ENCODE measurements at places on chromosomes 5 and 9.
A peak's percentile ranks its signal among the peaks of the same experiment; 100 is the strongest.

DNA sequence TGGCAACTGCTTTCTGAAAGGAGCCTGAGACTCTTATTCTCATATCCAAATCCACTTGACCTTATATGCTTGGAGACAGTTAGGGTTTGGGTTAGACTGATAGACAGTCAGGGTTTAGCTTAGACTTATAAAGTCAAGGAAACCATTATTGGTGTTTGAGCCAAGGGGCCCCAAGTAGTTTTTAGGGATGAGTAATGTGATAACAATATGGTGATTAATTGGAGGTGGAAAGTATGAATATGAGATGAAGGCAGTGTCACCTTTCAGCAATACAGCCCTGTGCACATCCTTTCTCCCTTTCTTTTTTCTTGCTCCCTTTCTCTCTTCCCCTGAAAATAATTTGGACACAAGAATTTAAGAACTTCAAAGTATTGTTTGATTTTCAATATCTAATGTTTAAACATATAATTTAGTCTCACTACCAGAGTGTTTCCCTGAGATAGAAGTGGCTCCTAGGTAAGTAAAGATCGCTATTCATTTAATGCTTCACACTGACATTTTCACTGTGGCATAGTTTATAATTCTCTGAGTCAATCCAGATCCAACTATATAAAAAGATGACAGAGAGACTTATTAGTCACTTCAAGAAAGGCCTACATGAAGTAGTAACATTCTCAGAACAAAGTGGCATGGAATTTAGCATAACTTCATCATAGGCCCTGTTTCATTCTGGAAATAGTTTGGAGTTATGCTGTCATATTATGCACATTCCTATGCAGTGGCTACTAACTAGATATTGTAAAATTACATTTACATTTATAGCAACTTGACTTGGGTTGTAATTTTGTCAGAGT lies 200.8 kb downstream of the CHSY3 start:
- no peak for DNase-seq

GRCh38 chr5:132595624-132596023 lies 38.8 kb downstream of the RAD50 start:
- DNase-seq = no peak

DNA sequence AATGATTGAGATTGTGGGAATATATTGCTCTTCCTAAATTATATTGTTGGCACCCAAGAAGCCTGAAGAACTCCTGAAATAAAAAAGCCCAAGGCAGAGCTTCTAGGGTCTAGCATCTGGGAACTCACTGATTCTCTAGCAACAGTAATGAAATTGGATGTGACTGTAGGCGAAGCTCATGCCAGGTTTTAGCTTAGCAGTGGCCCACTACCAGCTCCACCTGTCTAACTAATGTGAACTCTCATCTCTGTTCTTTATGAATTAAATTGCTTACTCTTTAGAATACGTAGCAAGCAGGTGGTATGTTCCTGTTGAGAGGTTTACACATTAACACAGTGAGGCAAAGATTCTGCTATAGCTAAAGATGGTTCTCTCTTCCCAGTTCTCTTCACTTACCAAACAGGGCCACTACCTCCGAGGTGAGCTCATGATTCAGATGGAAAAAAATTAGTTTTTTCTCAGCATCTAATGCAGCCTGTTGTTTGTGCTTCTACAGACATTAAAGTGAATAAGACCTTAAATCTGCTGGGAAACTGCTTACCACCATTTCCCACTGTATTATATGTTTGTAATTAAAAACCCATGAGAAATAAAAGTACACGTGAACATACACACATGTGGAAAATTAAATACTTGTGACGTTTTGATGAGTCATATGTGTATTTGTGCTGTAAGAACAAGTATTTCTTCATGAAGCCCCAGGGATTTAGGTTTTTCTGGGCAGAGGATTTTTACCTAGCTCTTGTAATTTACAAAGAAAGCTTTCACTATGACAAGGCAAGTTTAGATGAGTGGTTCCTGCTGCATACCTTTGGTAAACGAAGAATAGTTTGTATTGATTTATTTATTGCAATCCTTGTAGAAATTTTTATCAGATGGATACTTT lies 360.1 kb downstream of the KDM4C start:
- peak; percentile 28 for DNase-seq

GRCh38 chr5:74212336-74212735 lies 428.2 kb downstream of the ENC1 start:
- no peak for DNase-seq

GRCh38 chr9:134130503-134131375 lies 5.1 kb upstream of the WDR5 start:
- no peak for DNase-seq

DNA sequence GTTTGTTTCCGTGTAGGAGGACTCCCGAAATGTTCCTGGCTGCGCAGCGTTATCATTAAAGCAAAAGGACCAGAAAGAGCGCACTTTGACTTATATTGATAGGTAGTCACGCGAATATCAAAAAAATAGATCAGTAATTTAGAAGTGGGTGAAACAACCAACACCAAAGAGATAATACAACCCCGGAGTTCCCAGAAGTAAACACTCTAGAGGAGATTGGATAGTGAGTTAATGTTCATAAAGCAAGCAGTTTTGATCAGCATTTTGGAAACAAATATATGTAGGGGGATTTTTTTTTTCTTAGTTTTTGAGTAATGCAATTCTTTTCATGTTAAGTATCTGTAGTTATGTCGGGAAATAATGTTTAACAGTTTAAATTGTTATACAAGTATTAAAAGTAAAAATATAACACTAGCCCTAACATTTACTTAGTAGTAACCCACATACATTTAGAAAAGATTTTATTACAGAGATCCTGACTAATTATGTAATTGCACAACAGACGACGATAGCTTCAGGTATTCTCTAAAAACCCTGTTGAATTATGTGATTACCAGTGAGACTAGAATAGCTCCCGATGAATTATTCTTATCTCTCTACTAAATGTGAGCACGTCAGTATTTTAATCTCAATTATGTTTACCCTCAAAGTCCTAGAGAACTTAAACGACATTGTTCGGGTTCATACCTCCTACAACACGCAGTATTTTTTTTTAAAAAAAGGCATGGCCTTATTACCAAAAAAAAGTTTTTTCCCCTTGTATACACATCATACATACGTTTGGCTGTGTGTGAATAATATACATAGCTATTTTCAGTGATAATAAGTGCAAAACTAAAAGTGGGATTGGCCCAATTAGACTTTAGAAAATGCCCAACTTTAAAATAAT lies 9.4 kb upstream of the NFIB start:
- DNase-seq = no peak

DNA sequence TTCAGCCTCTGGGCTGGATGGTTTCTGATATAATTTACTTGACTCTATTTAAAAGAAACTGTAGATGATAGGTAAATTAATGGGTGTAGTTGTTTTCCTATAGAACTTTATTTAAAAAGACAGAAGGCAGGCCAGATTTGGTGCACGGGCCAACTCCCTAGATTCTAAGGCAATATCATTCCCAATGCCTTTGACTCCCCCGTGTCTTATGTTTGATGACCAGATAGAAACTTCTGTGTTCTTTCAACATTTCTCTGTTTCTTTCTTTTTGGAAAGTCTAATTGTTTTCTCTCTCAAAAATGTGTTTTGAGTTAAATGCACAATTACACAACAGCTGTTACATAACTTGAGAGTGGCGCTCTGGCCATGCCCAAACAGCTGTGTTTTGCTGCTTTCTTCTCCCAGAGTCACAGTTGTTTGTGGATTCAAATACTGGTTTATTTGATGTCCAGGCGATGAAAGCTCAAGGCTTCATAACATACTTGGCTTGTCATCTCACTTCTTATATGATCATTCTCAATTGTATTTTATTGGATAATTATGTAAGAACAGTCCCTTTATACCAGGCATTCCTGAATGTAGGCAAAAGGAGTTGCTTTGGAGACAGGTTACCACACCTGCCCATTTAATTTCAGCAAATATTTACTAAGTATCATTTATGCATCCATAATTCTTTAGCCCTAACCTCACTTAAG lies 1.7 kb upstream of the ALDH1A1 start:
- no peak for DNase-seq

DNA sequence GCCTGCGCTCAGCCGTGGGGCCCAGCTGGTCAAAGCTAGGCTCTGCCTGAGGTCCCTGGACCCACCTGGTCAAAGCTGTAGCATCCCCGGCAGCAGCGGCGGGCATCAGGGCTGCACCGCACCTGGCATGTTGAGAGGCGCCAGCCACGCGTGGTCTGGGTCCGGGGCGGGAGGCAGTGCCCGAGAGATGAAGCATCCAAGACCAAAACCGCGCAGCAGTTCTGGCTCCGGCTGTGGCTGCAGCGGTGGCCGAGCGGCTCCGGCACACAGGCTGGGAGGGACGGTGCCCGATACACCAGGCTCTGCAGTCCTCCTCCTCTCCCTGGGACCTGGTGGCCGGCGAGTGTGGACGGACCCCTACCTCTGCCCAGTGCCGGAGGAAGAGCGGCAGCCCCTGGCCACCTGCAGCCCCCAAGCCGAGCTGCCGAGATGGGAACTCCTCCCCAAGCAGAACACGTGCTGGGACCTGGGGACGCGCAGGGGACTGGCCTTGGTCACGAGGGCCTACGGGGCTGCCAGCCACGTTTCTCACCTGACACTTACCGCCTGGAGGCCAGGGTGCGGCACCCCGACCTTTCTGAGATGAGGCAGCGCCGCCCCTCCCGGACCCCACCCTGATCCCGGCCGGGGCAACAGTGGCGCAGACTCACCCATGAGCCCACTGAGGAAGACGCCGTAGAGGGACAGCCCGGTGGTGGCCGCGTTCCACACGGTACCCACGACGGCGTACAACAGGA lies 33.0 kb downstream of the SLC9A3 start:
- no peak for DNase-seq

- no peak for DNase-seq
Measured at GRCh38 chr9:135997090-135998015, 36.2 kb upstream of the UBAC1 start.

- DNase-seq = no peak
Measured at GRCh38 chr9:37331871-37332270, 90.6 kb upstream of the GRHPR start.

DNA sequence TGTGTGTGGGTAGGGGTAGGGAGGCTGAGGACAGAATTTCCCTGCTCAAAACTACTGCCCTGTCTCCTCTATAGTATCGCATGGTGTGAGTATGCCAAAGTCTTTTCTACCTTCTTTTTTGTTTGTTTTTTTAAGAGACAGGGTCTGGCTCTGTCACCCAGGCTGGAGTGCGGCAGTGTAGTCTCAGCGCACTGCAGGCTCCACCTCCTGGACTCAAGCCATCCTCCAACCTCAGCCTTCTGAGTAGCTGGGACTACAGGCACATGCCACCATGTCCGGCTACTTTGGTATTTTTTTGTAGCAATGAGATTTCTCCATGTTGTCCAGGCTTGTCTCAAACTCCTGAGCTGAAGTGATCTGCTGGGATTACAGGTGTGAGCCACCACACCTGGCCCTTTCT lies 2.5 kb downstream of the SRP19 start:
- DNase-seq = no peak

DNA sequence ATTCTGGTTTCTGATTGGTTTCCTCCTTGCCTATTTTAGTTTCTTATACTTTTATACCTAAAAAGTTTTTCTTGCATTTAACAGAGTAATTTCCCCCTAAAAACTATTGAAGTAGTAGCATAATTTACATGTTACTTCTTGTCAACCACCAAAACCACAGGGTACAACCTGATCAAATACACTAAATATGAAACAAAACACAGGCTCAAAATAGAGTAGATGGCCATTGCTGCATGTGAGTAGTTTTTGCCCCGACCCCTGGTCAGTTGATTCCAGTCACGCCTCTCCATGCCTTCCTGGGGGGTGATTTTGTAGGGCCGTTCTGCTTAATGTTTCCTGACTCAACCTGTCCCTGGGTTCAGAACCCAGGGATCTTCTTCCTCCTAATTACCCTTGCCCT lies 101.8 kb downstream of the TLE4 start:
- DNase-seq = no peak

GRCh38 chr9:40925149-40925548 lies 203.3 kb downstream of the FOXD4L6 start:
- no peak for DNase-seq

- no peak for DNase-seq
Measured at GRCh38 chr9:80492221-80492620, 920.5 kb downstream of the TLE4 start.

DNA sequence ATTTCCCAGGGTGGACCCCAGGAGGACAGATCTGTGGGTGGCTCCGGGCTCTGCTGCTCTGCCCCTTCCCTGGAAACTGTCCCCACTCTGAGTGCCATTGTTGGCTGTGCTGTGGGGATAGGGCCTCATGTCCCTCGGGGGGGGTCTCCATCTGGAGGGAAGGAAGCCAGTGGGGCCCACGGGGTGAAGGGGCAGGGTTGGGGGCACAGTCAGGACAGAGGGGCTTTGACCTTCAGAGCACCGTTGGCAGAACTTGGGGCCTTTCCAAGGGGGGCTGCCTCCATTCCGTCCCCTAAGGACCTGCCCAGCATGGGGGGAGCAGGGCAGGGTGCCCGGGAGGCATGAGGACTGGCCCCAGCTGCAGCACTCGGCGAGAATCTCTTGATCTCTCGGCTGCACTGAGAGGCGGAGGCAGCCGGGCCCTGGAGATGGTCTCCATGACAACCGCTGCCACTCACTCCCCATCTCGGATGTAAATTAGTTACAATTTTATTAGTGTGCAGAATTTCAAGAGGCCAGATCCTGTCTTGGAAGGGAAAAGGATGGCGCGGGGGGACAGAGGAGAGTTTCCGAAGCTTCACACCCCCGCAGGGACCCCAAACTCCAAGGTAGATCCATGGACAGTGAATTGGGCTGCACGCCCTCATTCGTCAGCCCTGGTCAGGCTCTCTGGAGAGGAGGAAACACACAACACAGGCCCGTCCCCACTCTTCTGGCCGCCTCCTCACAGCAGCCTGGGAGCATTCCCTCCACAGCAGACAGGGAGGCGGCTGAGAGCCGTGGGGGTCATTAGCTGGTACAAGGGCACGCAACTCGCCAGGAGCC lies 216.2 kb upstream of the IER5L start:
- DNase-seq = no peak

GRCh38 chr9:33288828-33289483 lies 1.4 kb upstream of the NFX1 start:
- DNase-seq = no peak

DNA sequence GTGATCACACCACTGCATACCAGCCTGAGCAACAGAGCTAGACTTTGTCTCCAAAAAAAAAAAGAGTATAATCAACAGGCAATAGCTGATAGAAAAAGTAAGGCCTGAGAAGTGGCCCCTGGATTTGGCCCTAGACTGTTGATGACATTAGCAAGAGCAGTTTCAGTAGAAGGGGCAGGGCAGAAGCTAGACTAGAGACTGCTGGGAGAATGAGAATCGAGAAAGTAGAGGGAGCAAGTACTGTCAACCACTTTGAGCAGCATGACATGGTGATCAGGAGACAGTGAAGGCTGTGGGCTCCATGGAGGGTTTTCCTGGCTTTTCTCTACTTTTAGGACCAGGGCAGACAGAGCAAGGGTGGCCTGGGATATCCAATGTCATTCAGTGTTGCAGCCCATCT lies 34.9 kb upstream of the B4GALT1 start:
- DNase-seq = peak; percentile 34

- no peak for DNase-seq
Measured at GRCh38 chr5:99807346-99807745, 727.8 kb upstream of the FAM174A start.

Measured in GM13977 (cell line).